Mucosa of gallbladder (tissue), 1 donor: ENCODE measurements at places on chromosomes 2 and 18. TPM values are rescaled to one million over a fixed set of nuclear protein-coding genes. Genes with fewer than 3 reads are reported as not detected.

Gene REG1B
- total RNA-seq, result 8.1 TPM

Gene ALPG
- total RNA-seq, result not detected

Gene RIT2
- total RNA-seq, result not detected

DNA sequence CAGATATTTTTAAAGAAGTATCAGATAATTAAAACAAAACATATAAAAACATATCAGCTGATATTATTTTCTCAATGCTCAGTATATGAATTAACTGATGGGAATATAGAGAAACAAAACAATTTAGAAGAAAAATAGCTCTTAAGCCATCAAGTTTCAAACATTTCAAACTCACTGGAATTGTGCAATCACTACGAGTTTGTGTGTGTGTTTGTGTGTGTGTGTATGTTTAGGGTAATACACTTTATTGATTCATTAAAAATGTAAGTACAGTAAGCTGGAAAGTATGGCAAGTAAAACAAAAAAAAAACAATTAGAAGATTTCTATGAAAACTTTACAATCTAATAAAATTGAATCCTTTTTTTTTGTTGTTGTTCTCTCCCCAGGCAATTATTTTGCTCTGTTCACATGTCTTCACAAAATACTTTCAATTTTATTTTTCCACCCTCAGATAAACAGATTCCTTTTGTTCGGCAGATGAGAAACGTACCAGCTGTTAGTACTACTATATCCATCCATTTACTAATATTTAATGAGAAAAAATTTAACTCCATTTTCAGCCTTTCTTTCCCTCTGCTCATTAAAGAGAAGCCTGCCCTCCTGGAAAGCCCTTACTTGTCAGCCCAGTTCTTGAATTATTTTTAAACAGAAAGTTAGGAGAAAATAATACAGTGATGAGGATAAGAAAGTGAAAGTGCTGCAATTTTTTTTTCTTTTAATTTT lies 87.6 kb downstream of the SLC8A1 start:
- no peak for DNase-seq

DNA sequence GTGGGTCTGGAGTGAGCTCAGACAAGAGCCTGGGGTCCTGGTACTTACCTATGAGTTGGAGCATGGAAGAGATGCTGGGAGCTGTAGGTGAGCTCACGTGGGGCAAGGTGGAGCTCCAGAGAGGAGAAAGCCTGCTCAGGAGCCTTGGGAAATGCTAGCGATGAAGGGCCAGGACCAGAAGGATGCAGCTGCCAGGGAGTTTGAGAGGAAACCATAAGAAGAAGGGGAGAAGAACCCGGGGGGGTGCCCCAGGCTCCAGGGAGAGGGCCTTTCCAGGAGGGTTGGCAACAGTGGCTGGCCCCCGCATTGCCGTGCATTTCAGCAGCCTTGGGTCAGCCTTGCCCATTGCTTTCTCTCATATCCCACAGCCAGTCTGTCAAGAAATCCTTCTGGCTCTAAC lies 268.7 kb downstream of the GLI2 start:
- no peak for DNase-seq

DNA sequence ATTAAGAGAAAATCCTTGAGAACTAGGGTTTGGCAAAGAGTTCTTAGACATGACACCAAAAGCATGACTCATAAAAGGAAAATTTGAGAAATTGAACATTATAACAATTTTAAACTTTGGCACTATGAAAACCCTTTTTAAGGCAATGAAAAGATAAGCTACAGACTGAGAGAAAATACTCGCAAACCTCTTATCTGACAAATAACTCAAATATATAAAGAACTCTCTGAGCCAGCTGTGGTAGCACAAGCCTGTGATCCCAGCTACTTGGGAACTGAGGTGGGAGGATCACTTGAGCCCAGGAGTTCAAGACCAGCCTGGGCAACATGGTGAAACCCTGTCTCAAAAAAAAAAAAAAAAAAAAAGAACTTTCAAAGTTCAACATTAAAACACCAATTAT lies 70.5 kb downstream of the FAM168B start:
- DNase-seq, result no peak

GRCh38 chr2:143819764-143820163 lies 690.5 kb downstream of the ARHGAP15 start:
- DNase-seq, result no peak

GRCh38 chr18:9124824-9125223 lies 11.8 kb upstream of the ANKRD12 start:
- no peak for DNase-seq

- DNase-seq, result no peak
Measured at GRCh38 chr2:2188941-2189340, 142.1 kb downstream of the MYT1L start.

- DNase-seq, result no peak
Measured at GRCh38 chr2:77009307-77009706, 512.9 kb downstream of the LRRTM4 start.

GRCh38 chr2:241818943-241819270 lies 9.9 kb downstream of the NEU4 start:
- DNase-seq, result no peak

- DNase-seq, result no peak
Measured at GRCh38 chr2:54595999-54596902, 127.2 kb upstream of the EML6 start.

GRCh38 chr2:235618039-235618438 lies 124.2 kb downstream of the AGAP1 start:
- no peak for DNase-seq
